ENCODE measurements at places on chromosomes 7 and 10. TPM values are rescaled to one million over a fixed set of nuclear protein-coding genes. Genes with fewer than 3 reads are reported as not detected.

- no peak for DNase-seq
These were observed 19.4 kb downstream of the DIP2C start for GRCh38 chr10:670038-670437.

DNA sequence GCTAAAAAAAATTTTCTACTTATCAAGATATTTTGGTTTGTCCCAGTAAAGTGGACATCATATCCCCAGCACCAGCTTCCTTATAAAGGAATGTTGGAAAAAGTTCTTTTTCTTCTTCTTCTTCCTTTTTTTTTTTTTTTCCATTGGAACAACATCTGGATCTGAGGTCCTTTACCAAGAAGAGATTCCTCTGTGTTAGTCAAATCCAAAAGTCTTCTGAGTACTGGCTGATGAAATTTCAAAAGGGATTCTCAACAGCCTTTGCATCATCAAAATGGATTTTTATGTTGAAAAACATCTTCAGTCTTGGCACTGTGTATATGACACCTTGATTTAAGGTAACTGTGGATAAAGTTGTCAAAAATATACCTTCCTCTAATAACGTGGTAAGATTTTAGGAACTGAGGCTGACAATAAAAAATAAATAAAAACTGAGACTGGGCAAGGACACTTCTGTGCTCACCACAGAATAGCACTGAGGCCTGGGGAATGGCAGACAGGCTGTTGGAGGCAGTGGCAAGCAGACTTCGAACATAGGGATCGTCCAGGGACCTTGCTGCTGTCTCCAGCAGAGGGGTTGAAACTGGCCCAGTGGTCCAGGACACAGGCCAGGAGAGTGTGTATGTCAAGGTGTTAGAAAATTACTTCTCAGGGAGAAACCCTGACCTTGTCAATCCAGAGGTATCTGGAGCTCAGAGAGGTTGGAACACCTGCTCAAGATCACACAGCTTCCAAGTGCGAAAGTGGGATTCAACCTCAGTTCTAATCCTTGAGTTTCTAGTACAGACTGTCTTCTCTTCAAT, 130.4 kb downstream of the PTPN20 start:
- DNase-seq, result no peak

DNA sequence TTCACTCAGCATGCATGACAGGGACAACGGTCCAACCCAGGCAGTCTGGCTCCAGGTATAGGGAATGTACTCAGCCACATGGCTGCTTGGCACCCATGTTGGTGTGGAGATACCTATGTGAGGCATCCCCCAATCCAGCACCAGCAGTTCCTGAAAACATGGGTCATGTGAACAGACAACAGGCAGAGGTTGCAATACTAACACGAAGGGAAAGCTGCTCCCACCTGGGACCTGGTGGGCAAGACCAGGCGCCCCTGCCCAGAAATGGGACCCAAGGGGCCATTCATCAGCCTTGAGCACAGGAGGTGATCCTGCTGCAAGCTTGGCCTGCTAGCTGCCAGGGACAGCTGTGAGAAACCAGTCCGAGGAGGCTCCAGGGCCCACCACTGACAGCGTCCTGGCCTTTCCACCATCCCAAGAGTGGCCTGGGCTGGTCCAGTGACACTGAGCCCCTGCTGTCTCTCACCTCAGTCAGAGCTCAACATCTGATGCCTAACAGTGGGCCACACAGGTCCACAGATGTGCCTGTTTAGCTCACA, 142.3 kb downstream of the ARHGAP22 start:
- DNase-seq, result no peak

DNA sequence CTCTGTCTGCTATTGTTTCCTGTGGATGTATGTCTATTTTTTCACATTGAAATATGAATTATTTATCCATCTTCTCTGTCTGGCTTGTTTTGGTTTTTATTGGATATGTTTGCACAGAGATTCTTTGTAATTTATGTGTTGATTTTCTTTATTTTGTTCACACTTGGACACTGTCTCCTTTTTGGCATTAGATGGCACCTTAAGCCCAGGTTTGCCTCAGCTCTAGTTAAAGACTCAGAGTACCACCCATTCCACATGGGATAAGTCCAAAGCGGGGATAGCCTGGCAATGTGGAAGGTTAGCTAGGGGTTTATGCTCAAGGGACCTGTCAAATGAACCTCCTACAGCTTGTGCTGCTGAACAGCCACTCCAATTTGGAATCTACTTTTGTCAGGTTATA, 14.1 kb downstream of the FEZF1 start:
- no peak for DNase-seq

- no peak for DNase-seq
These were observed 166.5 kb downstream of the TMEM26 start for GRCh38 chr10:61286686-61287085.

DNA sequence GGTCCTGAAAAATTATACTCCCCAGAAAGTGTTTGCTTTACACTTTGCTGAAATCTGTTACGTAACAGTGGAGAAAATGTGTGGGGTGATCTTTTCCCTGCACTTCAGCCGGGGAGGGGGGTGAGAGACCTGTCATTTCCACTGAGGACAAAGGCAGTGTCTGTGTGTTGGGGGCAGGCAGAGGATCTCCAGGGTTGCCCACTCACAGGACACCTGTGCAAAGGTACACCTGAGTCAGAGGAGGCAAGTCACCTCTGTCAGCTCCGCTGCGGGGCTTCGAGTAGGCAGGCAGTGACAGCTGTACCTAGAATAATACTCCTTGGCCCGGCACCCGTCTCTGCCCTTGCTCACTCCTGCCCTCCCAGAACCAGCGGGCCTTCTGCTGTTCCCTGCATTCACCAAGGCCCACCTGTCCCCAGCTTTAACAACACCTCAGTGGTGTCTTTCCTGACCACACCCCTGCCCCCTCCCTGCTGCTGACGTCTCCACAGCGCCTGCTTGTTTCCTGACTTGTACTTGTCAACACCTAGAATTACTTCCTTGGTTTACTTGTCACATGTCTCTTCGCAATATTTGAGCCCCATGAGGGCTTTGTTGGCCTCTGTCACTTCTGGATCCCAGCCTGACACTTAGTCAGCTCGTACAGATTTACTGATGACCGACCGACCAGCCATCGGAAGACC, 159.2 kb downstream of the NEURL1 start:
- DNase-seq, result no peak

- DNase-seq, result no peak
These were observed 5.8 kb downstream of the TCF7L2 start for GRCh38 chr10:112955582-112956421.

GRCh38 chr10:108521827-108522492, 1357.5 kb upstream of the SORCS1 start:
- no peak for DNase-seq

- DNase-seq, result no peak
These were observed 16.0 kb downstream of the FAM13C start for GRCh38 chr10:59346321-59346720.

- DNase-seq, result no peak
These were observed 130.7 kb upstream of the NOBOX start for GRCh38 chr7:144534196-144534595.

- DNase-seq, result no peak
These were observed 21.8 kb upstream of the INMT start for GRCh38 chr7:30730097-30730496.

DNA sequence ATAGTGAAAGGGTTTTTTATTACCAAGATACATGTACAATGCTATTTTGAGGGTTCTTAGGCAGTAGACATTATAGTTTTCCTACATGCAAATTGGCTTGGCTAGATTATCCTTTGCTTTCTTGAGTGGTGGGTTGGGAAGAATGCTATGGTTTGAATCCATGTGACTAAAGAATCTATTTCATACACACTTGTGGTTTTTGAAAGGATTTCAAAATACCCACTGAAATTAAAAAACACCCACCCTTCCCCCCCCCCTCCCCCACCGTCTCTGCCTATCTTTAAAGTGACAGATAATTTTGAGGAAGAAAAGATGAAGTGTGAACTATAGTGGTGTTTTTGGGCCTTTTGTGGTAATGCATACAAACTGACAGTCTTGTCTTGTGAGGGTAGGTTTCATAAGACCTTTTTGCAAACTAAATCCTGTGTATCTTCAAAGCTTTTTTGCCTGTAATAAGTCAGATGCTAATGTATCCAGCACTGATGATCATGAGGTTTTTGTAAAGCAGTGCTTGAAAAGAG, 90.9 kb downstream of the TPST1 start:
- no peak for DNase-seq

DNA sequence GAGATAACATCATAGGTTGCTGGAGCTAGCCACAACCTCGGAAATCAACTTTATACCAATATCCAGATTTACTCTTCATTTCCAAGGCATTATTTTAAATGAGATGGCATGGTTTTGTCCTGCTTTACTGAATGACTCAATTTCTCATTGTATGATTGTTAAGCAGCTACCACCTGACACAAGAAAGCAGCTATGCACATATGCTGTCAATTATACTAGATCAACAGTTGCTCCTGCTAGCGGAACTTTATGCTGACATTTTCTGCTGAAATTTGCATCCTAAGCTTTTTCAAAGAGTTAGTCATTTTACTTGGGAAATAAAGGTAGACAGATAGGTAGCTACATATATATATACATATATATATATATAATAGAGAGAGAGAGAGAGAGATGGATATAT, 8.9 kb upstream of the CH25H start:
- no peak for DNase-seq

GRCh38 chr10:110218632-110219031, 11.2 kb downstream of the MXI1 start:
- DNase-seq, result peak; percentile 37

GRCh38 chr7:130758429-130759056, 24.5 kb upstream of the KLF14 start:
- no peak for DNase-seq

DNA sequence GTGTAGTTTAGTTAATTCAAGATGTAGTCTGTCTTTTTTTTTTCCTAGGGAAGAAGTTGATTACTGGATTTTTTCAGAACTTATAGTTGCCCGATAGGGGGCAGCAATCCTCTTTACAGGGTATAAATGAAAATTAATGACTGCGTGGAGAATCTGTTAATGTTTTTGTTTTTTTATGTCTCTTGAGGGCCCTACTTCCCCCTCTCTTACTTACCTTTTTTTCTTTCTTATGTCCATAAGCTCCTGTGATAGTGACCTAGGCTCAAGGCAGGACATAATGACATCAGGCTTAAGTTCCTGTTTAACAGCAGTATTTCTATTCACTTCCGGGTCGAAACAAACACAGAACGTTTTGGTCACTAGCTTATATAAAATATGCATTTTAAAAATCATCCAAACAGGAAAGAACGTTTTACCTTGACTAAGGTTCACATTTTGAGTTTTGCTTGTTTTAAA, 18.8 kb downstream of the CDC123 start:
- DNase-seq, result no peak

DNA sequence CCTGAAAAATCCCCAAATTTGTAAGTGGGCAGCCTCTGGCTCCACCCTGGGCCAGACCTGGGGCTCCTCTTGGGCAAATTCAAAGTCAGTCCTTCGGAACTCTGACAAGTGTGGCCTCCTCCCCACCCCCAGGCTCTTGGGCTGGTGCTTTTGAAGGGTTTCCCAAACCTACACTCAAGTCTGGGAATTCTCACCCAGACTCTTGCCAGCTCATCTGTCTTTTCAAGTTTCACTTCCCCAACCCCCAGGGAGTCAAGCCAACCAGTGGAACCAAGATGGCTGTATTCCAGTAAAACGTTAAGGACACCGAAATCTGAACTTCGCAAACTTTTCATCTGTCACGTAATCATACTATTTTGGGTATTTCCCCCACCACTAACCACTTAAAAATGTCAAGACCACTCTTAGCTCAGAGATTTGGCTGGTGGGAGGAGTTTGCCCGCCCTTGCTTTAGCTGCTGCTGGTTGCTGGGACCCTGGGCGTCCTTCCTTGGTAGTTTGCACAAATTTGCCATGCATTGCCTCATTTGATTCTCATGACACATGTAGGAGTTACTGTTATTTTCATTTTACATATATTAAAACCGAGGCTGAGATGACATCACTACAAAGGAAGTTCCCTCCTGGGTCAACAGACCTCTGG, 1.7 kb upstream of the MYO1G start:
- no peak for DNase-seq

GRCh38 chr7:139855498-139856270, 26.6 kb downstream of the TBXAS1 start:
- DNase-seq, result peak; percentile 34

DNA sequence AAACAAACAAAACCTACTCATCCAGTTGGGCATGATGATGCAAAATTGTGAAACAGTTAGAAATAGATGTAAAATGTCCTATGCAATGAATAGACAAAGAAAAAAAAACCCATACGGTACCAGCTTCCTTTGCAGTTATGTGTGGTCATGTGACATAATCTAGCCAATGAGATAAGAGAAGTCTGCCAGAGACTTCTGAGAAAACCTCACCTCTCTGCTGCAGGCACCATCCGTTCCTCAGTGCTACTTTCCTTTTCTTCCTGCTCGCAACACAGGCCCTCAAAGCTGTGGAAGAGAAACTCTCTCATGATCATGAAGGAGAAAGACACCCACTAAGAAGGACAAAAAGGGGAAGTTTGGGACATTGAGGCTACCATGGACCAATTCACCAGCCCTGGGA, 76.8 kb upstream of the CARD11 start:
- no peak for DNase-seq

DNA sequence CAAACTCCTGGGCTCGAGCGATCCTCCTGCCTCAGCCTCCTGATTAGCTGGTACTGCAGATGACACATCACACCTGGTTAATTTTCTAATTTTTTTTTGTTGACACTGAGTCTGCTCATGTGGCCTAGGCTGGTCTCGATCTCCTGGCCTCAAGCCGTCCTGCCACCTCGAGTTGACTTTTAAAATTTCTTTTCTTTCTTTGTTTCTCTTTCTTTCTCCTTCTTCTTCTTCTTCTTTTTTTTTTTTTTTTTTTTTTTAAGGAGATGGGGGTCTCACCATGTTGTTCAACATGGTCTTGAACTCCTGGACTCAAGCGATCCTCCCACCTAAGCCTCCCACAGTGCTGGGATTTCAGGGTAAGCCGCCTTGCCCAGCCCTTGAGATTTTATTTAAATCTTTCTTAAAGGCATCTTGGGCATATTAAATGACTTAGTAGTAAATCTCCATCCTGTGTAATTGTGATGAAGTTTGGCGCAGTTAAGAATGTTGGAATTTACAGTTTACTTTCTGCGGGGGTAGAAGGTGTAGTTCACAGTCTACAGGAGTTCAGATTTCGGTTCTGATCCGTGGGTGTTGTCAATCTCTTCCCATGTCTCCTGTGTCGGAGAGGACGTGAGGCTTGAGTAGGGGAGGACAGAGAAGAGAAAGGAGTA, 1.0 kb upstream of the ITGA8 start:
- no peak for DNase-seq

DNA sequence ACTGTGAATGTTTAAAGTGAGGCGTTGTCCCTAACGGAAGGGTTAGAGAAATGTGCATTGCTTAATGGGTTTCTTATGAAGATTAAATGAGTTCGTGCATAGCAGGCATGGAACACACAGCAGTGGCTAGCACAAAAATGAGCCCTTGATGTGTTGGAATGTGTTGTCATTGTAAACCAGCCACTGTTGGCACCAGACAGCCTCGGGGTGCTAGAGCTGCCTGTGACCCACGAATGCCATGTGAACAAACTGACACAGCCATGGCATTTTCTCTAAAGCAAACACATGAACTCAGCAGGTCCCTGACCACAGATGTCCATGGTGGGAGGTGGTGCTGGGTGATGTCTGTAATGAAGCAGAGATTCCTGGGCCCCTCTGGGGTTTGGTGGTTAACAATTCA, 111.1 kb upstream of the DPP6 start:
- DNase-seq, result no peak

Gene GPR15LG
- polyA plus RNA-seq, result not detected

Gene LOXL4
- polyA plus RNA-seq, result 13.5 TPM

Gene STK31
- 0.15 TPM for polyA plus RNA-seq

Gene FAM25A
- not detected for polyA plus RNA-seq

Gene SRRM3
- polyA plus RNA-seq, result 28.5 TPM

Gene SUN3
- polyA plus RNA-seq, result not detected

Gene PPP1R3C
- polyA plus RNA-seq, result 35.4 TPM

Gene ZNF107
- polyA plus RNA-seq, result 0.91 TPM

Gene FKBP14
- polyA plus RNA-seq, result 10.8 TPM

Gene GBX1
- polyA plus RNA-seq, result not detected
